ENCODE measurements at places on chromosomes 5 and 9.

- DNase-seq, result no peak
These were observed 168.2 kb downstream of the CD180 start for GRCh38 chr5:67028371-67028770.

GRCh38 chr9:117178596-117179375 is 236.1 kb downstream of the ASTN2 start:
- no peak for DNase-seq

- DNase-seq, result no peak
These were observed 4.2 kb upstream of the CCIN start for GRCh38 chr9:36164989-36165388.

- no peak for DNase-seq
These were observed 8.6 kb upstream of the CCNH start for GRCh38 chr5:87421307-87421706.

DNA sequence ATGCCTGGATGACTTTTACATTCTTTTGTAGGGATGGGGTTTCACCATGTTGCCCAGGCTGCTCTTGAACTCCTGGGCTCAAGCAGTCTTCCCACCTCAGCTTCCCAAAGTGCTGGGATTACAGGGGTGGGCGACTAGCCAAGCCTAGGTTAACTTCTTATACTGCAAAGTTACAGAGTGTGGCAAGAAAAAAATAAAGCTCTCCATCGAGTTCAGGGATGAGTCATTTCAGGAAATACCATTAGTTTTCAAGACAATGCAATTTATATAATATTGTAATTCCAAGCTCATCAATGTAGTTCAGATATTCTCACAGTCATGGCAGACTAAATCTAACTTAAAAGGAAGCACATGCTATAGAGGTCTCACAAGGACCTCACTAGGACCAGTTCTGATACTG is 11.5 kb upstream of the ABO start:
- DNase-seq, result no peak

DNA sequence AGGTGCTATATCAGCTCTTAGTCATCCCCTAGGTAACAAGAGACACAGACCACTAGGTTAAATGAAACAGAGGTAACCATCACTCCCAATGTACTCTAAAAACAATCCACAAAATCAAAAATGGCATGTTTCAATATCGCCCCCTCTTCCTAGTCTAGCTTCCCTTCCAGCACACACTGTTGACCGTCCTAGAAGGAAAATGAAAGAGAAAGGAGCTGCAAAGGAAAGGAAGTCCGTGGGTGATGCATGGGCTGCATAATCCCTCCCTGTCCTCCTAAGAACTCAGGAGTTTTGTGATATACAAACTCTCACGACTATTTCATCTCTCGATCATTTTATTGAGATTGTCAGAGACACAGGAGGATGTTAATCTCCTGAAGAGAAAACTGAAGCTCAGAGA is 101.6 kb downstream of the RFK start:
- no peak for DNase-seq

GRCh38 chr5:97923997-97924396 is 741.0 kb upstream of the RIOK2 start:
- no peak for DNase-seq

DNA sequence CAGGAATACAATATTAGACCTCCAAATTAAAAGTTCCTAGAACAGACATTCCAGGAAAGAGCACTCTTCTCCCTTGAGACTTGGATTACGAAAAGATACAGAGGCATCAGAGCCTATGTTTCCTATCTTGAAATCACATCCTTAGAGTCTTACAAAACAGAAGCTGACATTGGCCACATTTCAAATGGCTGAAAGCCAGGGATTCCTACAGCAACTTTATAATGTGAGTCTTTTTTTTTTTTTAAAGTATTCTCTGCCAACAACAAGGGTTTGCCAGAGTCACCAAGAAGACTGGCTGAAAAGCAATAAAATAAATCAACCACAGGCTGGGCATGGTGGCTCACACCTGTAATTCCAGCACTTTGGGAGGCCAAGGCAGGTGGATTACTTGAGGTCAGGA is 63.1 kb downstream of the TRPM6 start:
- DNase-seq, result no peak

GRCh38 chr5:78561261-78561660 is 87.3 kb downstream of the LHFPL2 start:
- DNase-seq, result peak; percentile 84

DNA sequence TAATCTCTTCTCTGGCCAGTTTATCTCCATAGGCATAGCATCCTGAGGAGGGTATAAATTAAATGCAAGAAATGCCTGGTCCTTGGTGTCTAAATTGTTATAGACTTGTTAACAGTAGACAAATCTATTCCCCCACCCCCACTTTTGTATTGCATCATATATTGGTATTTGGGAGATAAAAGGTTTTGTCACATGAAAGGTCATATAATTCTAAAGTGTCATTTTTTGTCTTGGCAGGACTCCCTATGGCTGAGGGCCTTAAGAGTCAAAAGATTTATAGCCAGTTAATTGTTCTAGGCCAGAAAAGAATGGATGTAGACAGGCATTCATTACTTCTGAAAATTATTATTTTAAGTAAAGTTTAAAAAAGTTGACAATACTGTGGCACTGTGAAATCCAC is 90.3 kb upstream of the MOCS2 start:
- no peak for DNase-seq

DNA sequence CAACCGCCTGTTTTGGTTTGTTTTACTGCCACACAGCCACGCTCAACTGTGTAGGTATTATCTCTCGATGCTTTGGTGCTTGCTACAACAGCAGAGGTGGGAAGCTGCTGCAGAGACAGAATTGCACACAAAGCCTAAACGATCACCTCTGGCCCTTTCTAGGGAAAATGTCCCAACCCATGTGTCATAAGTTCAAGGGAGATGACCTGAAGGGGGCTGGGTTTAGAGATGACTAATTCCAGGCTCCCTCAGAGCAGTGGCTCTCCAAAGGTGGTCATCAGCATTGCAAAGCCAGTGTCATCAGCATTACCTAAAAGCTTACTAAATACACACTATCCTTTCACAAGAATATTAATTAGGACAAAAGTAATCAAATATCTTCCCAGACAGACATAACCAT is 10.9 kb downstream of the ZNF622 start:
- DNase-seq, result no peak

GRCh38 chr9:69445251-69445650 is 120.2 kb downstream of the ENTREP1 start:
- DNase-seq, result no peak

DNA sequence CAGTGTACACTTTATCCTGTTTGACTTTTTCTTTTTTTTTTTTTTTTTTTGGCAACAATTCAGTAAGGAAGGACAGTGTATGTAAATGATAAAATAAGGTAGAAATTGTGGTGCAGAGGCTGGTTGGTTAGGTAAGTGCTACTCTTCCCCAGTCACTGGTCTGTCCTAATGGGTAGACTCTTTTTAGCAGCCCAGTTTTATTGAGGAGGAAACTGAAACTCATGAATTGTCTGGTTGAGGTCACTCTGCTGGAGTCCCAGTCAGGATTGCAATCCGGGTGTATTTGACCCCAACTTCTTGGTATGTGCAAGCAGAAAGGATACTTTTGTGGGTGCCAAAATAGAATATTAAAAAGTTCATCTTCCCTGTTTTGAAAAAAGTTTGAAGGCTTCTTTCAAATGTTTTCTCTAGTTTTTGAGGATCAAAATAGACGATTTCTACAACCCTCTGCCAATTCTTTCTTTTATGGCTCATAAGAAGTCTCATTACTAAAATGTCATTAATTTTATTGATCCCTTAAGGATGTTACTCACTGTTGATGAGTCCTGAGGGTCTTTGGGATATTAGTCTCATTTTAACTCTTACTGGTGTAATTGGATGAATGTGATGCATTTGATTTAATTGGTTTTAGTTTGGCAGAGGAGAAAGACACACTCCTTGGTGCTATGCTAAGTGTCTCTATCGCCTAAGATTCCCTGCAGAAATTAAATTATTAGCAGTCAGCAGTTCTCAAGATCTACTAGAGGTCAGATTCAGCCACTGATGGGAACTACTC is 171.9 kb downstream of the KDM4C start:
- no peak for DNase-seq

DNA sequence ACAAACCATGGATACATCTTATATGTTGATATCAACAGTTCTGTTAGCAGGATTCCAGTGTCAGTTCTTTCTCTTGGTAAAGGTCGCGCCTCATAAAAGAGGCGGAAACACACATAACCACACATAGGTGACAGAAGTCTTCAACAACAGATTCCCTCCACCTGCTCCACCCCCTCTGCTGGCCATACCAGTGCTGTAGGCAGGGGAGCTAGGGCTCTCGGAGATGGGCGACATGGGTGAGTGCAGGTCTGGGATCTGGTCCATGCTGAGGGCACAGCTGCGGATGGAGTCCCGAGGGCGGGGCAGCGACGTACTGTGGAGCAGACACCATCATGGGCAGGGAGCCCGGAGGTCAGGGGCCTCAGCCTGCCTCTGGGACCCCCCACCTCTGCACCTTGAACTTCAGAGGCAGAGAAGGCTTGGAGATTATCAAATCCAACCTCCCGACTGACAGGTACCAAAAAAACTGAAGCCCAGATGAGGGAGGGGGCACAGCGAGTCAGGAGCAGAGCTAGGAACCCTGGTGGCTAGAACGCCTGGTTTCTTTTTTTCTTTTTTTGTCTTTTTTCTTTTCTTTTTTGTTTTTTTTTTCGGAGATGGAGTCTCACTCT is 12.0 kb upstream of the TOR2A start:
- DNase-seq, result no peak

DNA sequence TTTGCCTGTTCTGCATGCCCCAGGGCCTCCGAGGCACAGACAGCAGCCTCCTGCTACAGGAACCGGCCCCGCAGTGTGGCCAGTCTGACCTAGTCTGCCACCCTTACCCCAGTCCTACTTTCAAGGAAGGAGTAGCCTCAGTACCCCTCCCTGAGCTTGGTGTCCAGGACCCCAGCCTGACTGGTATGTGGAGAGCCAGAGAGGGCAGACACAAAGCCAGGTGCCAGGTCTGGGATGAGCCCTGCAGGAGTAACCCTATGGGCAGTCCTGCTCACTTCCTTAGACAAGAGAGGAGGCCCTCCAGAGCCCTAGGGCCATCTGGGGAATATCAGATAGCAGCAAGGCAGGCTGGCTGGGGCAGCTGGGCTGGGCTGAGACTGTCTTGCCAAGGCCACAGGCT is 67.8 kb downstream of the NRG2 start:
- peak; percentile 42 for DNase-seq

- DNase-seq, result no peak
These were observed 50.1 kb upstream of the ADAMTS16 start for GRCh38 chr5:5089895-5090649.
